ENCODE measurements at places on chromosomes 1 and 21. TPM values are rescaled to one million over a fixed set of nuclear protein-coding genes. Genes with fewer than 3 reads are reported as not detected.

RPE65 gene
- not detected for total RNA-seq

CD52 gene
- total RNA-seq: not detected

CELA2B gene
- not detected for total RNA-seq

CRYAA gene
- not detected for total RNA-seq

CA6 gene
- not detected for total RNA-seq

OXCT2 gene
- 0.99 TPM for total RNA-seq

CLCA2 gene
- 8.8 TPM for total RNA-seq

FCN3 gene
- not detected for total RNA-seq

- DNase-seq: peak; percentile 16
Measured at GRCh38 chr1:56654126-56654923, 9.2 kb downstream of the PRKAA2 start.

DNA sequence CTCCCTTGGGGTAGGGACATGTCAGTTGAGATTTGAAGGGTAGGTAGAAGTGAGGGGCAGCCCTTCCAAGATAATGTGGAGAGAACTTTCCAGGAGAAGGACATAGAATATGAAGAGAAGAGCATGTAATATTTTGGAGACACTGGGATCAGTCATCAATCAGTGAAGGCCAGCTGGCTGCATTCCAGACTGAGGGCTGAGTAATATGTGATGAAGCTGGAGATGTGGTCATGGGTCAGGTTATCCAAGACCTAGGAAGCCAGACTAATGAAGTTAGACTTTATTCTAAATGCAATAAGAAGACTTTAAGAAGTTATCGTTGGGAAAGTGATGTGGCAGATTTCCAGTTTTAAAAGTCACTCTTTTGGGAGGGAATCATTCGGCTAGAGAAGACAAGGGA lies 262.0 kb downstream of the HMCN1 start:
- peak; percentile 84 for DNase-seq

DNA sequence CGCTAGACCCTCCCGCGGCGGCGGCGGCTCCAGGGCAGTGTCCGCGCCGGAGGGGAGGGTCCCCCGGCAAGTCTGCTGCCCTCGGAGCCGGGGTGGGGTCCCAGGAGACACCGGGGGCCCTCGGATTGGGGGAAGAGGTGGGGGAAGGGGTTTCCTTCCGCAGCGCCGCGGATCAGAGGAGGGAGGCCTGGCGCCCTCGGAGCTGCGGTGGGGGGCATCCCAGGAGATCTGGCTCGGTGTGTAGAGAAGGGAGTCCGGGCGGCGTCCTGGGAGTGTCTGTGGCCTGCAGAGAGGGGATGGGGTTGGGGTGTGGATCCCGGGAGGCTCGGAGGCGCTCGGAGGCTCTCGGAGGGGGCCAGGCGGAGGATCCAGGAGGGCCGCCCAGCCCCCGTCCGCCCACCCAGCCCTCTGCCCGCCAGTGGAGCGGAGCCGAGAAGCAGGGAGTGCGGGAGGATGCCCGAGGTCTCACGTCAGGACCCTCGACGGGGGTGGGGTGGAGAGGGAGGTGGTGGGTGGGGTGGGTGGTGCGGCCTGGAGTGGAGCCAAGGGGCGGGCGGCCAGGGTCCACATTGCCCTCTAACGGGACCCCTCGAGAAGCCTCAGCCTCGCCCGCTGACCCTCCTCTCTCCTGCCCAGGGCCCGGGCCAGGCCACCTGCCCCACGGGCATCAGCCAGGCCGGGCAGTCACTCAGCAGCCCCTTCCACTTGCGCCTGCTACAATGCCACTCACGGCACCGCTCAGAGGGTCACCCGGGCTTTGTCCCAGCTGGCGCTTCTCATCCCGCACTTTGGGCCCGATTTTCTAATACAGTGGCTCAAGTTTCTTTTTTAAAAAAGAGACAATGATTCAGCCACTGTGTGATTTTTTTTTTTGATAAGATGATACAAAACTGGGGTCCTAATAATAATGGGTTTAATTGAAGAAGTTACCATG lies 60.2 kb upstream of the ARHGEF16 start:
- no peak for DNase-seq

DNA sequence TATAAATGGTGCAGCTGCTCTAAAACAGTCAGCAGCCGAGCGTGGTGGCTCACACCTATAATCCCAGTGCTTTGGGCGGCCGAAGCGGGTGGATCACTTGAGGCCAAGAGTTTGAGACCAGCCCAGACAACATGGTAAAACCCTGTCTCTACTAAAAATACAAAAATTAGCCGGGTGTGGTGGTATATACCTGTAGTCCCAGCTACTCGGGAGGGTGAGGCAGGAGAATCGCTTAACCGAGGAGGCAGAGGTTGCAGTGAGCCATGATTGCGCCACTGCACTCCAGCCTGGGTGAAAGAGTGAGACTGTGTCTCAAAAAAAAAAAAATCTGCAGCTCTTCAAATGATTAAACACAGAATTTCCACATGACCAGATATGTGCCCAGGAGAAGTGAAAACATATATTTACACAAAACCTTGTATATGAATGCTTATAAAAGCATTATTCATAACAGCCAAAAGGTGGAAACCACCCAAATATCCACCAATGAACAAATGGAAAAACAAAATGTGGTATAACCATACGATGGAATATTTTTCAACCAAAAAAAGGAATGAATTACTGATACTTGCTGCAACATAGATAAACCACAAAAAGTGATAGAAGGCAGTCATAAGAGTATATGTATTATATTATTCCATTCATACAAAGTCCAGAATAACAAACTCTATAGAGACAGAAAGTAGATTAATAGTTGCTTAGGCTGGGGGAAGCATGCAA lies 14.1 kb downstream of the EPS15 start:
- no peak for DNase-seq

DNA sequence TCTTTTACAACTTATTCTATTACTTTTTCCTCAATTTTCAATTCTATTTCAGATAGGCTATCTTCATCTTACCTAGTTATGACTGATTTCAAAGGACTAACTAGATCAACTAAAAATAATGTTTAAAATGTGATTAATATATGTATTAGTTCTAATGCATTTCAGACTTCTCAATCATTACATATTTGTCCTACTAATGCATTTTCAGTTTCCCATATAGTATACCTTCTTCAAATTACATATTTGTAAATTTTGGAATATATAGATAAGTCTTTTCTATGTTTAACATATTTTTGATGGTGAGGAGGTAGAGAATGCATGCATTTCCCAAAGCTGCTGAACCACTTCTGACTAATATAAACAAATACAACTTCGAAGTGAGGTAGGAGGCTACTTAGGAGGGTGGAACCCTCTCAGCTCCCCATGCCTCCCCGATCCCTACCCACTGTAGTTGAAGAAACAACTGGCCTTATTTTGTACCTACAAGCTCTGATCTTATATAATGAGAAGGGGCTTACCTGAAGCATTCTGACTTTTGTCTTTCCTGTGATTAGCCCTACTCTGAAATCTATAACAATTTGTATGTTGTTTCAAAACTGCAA lies 1.7 kb downstream of the TRMT1L start:
- DNase-seq: peak; percentile 26

- DNase-seq: no peak
Measured at GRCh38 chr1:4177425-4178150, 277.5 kb upstream of the C1orf174 start.

DNA sequence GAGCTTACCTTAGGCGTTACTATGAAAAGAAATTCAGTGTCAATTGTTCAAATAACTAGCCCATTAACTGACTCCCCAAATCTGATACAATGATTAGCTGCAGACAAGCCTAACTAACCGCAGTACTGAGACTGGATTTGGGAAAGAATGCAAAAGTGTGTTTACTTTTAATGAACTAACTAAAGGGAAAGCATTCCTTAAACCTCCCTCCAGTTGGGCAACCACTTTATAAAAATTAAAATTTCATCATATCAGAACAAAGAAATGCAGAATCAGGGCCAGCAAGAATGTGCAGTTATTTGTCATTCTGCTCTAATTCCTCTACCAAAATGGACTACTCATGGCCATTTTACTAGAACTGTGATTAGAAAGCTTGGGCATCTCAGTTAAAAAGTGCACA lies 11.7 kb upstream of the NR5A2 start:
- peak; percentile 46 for DNase-seq

DNA sequence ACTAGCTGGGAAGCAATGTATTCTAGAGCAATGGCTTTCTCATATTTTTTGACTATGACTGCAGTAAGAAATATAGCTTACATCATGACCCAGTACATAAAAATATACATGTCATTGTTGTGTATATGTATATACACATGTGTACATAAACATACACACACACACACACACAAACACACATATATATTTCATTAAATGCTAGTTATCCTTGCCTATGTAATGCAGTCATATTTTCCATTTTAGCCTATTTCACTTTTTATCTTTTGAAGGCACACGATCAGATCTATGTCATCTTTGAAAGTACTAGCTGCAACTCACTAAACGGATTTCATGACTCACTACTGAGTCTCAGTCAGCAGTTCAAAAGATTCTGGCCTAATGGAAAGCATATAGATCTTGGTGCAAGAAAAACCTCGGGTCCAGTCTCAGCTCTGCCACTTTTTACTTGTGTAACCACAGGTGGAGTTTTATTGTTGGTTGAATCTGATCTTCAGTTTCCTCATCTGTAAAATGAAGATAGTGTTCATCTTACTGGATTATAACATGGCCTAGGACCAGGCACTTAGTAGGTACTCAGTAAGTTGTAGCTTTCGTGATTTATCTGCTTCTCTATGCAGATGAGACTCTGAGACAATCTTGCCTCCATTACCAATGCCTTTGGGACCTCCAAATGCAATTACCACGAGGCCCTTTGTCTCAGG lies 325.6 kb downstream of the RRAGC start:
- no peak for DNase-seq

- no peak for DNase-seq
Measured at GRCh38 chr1:110040548-110040947, 6.1 kb downstream of the STRIP1 start.

DNA sequence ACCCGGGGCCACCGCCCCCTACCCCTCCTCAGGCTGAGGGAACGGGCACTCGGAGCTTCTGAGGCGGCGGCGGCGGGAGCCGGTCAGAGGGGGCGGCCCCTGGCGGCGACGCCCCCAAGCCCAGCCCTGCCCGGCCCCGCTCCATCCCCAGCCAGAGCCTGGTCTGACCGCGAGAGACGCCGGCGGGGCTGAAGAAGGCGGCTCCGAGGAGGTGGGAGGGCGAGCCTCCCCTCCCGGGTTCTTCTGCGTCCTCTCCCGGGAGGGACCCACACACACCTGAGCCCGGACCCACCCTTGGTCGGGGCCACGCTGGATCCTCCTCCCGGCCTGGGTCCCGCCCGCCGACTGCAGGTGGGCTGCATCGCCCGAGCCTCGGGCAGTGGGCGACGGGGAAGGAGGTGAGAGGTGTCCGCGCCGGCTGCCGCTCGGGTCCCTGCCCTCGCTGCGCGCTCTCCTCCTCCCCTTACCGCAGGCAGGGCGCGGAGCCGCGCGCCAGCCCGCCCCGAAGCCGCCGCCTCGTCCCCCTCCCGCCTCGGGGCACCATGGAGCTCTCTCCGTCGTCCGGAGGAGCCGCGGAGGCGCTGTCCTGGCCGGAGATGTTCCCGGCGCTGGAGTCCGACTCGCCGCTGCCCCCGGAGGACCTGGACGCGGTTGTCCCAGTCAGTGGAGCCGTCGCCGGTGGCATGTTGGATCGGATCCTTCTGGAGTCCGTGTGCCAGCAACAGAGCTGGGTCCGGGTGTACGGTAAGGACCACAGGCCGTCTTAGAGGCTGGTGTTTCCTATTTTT lies at the start of gene RASAL2:
Gene RASAL2, plus strand, starts transcription at position 154 of the 788 bp plus-strand sequence. Its CDS starts 389 bp downstream, at position 543.
- peak; percentile 43 for DNase-seq

DNA sequence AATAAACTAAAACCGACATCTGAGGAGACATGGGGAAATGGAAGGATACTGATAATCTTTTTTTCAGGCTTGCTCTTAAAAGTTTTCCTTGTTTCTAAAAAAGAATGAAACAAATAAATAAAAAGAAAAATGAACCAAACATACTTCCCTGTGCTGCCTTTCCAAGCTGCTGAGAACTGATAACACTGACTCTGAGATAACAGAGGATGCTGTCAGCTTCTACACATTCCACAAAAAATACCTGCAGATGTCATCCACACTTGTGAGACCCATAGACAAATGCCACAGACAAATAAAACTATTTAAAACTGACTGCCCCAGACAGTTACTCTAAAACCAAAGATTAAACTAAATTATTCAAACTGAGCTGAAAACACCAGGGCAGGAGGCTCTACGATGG lies 12.0 kb upstream of the OR6K3 start:
- DNase-seq: no peak

- peak; percentile 29 for DNase-seq
Measured at GRCh38 chr1:10228528-10228927, 18.2 kb downstream of the KIF1B start.

All from fibroblast of the aortic adventitia (primary cell).